ENCODE measurements at places on chromosomes 16 and 17.

- no peak for DNase-seq
Observed at GRCh38 chr17:50185631-50186471, 15.6 kb downstream of the COL1A1 start.

- no peak for DNase-seq
Observed at GRCh38 chr16:2773188-2773968, 3.7 kb downstream of the ELOB start.

DNA sequence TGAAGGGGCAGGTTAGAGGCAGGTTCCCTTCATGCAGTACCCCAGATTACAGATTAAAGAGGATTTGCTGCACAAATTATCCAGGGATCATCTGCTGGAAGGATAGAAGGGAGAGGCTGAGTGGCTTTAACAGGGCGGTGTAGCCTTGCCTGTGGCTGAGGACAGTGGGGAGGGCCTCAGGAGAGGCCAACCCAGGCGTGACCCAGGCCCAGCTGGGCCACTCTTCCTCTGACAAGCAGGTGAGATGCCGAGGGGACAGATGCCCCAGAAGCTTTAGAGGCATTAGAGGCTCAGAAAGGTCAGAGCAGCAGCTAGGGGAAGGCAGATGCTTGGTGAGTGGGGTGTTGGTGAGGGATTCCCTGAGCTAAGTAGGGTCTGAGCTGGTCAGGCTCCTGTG, 18.1 kb upstream of the MTMR4 start:
- no peak for DNase-seq

- DNase-seq, result no peak
Observed at GRCh38 chr16:369866-370436, 387 bp downstream of the MRPL28 start.

GRCh38 chr16:877242-878071, 76.9 kb upstream of the GNG13 start:
- no peak for DNase-seq

DNA sequence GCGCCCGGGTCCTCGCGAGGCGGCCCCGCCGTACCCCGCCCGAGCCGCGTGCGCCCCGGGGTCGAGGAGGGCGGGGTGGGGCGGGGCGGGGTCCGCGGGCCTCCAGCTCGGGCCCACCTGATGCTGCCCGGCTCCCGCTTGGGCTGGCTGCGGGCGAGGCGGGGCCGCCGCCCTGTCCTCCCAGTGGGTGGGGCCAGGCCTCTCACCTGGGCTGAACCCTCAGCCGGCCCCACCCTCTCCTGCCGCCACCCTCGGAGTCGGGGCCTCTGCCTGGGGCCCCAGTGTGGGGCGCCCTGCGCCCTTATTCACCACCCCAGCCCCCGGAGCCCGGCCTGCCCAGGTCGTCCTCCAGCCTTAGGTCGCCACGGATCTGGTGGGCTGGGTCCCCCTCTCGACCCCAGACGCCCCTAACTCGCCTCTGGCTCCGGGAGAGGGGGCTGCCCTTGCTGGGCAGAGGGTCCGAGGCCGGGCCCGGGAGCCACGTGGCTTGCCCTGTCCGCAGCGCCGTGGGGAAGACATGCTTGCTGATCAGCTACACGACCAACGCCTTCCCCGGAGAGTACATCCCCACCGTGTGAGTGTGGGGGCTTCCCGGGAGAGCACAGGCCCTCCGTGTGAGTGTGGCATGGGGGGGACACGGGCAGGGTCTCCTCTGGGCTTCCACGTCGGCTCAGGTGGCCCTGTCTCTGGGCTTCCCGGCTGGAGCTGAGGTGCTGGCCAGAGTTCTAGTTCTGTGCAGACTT, 578 bp downstream of the RAC3 start:
- DNase-seq, result peak; percentile 71

All from activated naive CD4-positive, alpha-beta T cell treated with anti-CD3 and anti-CD28 coated beads, Interleukin-2, amount 10 ng/mL, durations not matched to agents 7 days and 5 days (primary cell).